ENCODE measurements at places on chromosomes 4 and X. TPM values are rescaled to one million over a fixed set of nuclear protein-coding genes. Genes with fewer than 3 reads are reported as not detected.

The TXK gene
- 0.66 TPM for total RNA-seq

The RHOXF2 gene
- total RNA-seq = not detected

The SPANXA2 gene
- total RNA-seq = not detected

The KIT gene
- 0.50 TPM for total RNA-seq

The ZNF157 gene
- total RNA-seq = 0.17 TPM

The CT45A1 gene
- total RNA-seq = not detected

The FAM236D gene
- not detected for total RNA-seq

The ARAP2 gene
- 3.0 TPM for total RNA-seq

The RIPPLY1 gene
- total RNA-seq = not detected

The DRP2 gene
- total RNA-seq = 0.50 TPM

The FAAH2 gene
- total RNA-seq = under 0.01 TPM

The HTN3 gene
- not detected for total RNA-seq

The TRIM61 gene
- total RNA-seq = 4.5 TPM

The RXFP1 gene
- 1.3 TPM for total RNA-seq

The TMSB15A gene
- total RNA-seq = 3.6 TPM

The COL4A6 gene
- 7.2 TPM for total RNA-seq

The CLDN34 gene
- total RNA-seq = not detected

The ASB12 gene
- not detected for total RNA-seq

The RNF150 gene
- 0.51 TPM for total RNA-seq

The MGARP gene
- total RNA-seq = 12.3 TPM

The TRMT2B gene
- 10.3 TPM for total RNA-seq

The ADH1A gene
- total RNA-seq = not detected

The DNAAF6 gene
- not detected for total RNA-seq

The GPC3 gene
- total RNA-seq = 45.5 TPM

The PGAM4 gene
- total RNA-seq = not detected

The GPR34 gene
- not detected for total RNA-seq

The TRIM2 gene
- total RNA-seq = 70.4 TPM

The CDX4 gene
- not detected for total RNA-seq

The FDCSP gene
- not detected for total RNA-seq

The SPATA4 gene
- 0.66 TPM for total RNA-seq

The SAGE1 gene
- not detected for total RNA-seq

The KCNIP4 gene
- not detected for total RNA-seq

The MAMLD1 gene
- total RNA-seq = 0.77 TPM

The MXRA5 gene
- total RNA-seq = 40.3 TPM

The CT45A3 gene
- not detected for total RNA-seq

The DTHD1 gene
- not detected for total RNA-seq

The HNRNPH2 gene
- total RNA-seq = 82.7 TPM

The ADH1B gene
- total RNA-seq = 364 TPM

The GPR143 gene
- not detected for total RNA-seq

The SLIT2 gene
- 12.6 TPM for total RNA-seq

The SLC16A2 gene
- 7.8 TPM for total RNA-seq

The NHS gene
- total RNA-seq = 3.8 TPM

The FGD1 gene
- 4.5 TPM for total RNA-seq
